Endothelial cell (in vitro differentiated cells): ENCODE measurements at places on chromosomes 7 and 10.

GRCh38 chr7:100604028-100604975 is 2.1 kb downstream of the PCOLCE start:
- DNase-seq: peak; percentile 70

GRCh38 chr10:101262147-101262546 is 32.9 kb upstream of the LBX1 start:
- no peak for DNase-seq

DNA sequence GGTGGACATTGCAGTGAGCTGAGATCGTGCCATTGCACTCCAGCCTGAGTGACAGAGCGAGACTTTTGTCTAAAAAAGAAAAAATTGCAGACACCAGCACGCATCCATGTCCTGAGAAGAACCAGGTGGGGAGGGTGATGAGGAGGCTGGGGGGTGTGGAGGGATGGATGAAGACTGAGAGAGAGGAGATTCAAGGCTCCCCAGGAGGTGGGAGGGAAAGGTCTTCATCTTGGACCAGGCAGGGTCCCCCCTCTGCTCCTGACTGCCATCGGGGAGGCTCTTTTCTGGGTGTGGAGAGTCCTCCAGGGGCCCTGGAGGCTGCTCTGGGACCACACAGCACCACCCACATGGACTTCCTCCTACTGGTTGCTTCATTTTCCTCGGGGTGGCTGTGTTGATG is 1.5 kb downstream of the SCART1 start:
- DNase-seq: no peak

DNA sequence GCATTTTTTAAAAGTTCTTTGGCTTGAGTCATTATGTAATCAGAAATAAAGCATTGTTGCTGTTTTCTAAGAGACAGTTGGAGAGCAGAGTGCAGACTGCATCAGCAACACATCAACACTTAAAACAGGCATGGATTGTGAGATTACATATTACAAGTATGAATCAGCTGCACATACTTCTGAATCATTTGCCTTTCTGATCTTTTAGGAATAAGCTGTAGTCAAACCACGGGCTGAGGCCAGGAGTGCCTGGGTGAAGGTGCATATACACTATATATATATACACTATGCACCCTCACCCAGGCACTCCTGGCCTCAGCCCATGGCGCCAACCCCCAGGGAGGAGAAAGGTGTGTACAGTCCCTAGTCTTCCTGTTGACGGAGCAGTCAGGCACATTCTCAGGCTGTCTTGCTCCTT is 52.4 kb upstream of the DLX6 start:
- DNase-seq: no peak

DNA sequence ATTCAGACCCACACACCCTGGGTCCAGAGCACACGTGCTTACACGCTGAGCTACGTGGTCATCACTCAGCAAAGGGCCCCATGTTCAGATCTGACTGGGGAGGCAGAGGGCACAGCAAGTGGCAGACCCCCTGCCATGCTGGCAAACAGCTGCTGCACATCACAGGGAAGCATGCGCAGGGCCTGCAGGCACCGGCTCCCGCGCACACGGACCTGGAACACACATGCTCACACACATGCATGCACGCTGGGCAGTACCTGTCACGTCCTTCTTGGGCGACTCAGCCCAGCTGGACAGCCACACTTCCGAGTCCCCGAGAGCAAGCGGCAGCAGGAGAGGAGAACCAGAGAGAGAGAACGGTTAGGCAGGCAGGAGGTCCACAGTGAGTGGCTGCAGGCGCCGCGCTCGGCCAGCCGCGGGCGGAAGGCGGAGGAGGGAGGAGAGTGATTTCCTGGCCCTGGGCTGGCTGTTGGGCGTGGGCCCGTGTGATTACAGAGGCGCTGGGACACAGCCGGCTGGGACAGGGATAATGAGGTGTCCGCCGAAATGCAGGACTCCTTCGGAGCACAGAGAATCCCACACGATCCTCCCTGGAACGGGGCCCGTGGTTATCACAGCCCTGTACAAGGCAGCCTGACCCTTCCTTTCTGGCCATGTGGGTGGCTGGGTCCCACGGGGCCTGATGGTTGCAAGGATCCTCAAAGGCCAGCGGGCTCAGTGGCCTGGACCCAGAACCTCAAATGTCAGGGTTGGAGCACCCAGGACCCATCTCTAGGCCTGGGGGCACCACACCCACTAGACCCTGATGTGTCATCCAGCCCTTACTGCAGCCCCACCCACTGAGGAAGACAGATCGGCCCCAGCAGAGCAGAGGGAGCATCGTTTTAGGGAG is 175.1 kb downstream of the NEURL1 start:
- no peak for DNase-seq

DNA sequence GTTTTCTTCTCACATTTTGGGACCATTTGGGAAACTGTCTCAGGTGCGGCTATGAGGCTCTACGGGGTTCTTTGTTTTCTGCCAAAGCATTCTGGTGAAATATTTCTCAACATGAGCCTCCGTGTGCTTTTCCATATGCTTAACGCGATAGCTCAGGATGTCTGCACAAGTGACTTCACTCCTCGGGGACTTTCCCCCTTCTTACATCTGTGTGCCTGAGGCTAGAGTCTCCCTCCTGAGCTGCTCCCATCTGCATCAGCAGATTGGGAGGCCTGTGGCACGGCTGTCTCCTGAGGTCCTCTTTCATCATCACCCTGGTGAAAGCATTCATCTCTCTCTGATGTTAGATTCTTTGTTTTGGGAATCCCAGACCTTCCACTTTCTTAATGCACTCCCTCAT is 1190.9 kb downstream of the TYW1 start:
- DNase-seq: no peak

DNA sequence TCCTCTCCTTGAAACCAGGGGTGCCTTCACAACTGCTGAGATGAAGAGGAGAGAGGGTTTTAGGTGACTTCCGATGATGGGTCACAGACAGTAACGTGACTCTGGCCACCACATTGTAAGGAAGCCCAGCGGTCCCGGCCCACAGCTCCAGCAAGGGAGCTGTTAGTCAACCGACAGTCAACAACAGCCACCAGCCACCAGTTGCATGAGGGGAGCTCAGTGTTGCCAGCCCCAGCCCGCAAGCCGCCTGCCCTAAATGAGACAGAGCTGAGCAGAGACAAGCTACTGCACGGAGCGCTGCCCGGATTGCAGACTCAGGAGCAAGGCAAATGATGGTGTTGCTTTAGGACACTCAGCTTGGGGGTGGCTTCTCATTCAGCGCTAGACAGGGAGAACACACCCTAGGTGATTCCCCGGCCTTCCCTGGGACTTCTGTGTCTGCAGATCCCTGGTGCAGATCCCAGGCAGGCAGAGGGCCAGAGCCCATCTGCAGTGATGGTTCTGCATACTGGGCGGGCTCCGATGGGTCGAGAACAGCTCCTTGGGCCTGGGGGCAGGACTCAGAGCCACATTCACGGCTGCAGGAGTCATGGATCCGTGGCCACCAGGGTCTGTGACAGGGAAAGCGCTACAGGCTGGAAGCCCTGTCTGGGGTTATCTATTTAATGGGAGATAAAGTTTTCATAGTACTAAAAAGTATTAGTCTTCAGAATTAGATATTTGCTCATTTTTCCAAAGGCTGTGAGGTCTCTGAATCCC is 14.3 kb upstream of the RET start:
- no peak for DNase-seq

GRCh38 chr7:123999703-124000102 is 33.2 kb downstream of the TMEM229A start:
- DNase-seq: no peak

DNA sequence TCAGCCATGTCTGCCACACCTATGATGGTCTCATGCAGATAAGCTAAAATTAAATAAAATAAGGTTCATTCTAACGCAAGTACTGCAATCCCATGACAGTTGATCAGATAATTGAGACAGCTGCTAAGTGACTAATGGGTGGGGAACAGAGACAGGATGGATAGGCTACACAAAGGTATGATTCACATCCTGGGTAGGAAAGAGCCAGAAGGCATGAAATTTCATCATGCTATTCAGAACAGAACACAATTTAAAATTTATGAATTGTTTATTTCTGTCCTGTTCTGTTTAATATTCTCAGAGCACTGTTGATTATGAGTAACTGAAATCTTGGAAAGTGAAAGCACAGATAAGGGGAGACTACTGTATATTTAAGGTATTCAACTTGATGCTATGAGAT is 381.8 kb upstream of the SORCS1 start:
- no peak for DNase-seq

GRCh38 chr10:17206210-17206709 is 4.8 kb upstream of the TRDMT1 start:
- DNase-seq: no peak

GRCh38 chr10:33253411-33253810 is 81.1 kb downstream of the NRP1 start:
- DNase-seq: no peak

DNA sequence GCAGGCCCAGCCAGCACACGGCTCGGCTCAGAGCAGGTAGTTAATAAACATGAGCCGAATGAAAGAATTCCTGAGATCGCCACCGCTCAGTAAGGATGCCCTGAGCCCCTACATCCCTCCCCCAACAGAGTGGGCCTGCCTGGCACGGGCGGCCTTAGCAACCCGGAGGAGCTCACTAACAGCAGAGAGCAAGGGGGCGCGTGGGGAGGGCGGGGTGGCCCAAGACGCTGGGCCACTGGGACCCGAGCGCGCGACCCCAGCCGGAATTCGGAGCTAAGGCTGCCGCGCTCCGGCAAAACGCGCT is 403 bp upstream of the ENO4 start:
- DNase-seq: no peak

GRCh38 chr10:112815269-112816032 is 134.6 kb upstream of the TCF7L2 start:
- no peak for DNase-seq

- DNase-seq: no peak
These were observed 594.2 kb downstream of the DNAJB6 start for GRCh38 chr7:157930926-157931466.

GRCh38 chr10:43817368-43817767 is 168.7 kb upstream of the ZNF32 start:
- no peak for DNase-seq

GRCh38 chr10:59814878-59815277 is 61.6 kb upstream of the MRLN start:
- no peak for DNase-seq

DNA sequence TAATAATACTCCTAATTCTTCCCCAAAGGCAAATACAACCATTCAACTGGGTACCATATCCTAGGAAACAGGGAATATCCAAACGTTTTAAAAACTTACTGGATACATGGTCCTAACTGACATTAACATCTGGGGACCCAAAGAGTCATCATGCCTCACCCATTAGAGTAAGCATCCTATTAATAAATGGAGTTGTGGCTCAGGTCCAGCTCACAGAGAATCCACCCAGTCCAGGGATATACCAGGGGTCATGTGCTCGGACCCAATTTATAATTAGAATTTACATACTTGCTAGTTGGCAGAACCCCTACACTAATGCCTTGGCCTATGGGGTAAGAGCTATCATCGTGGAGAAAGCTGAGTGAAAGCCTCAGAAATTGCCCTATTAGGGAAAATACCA is 670.0 kb downstream of the XPNPEP1 start:
- no peak for DNase-seq

DNA sequence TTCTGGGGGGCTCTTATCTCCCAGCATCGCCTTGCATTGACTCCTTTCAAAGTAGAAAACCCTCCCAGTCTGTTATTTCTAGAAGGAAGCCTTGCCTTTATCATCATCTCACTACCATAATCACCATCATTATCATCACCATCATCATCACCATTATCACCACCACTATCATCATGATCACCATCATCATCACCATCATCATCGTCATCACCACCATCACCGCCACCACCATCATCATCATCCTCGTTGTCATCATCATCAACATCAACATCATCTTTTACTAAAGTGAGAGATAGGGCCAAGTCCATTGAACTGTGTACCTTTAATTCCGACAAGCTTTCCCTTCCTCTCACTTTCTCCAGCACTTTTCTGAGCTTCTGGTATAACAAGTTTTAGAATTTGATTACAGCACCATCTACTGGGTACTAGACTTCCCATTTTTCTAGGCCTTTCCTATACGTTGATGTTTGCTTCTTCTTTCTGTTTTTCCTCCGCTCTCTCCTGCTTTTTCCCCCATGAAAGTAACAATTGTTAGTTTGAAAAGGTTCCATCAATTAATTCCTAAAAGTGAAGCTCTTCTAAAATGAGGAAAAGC is 226.4 kb downstream of the BUB3 start:
- DNase-seq: no peak

- DNase-seq: no peak
These were observed 241.6 kb downstream of the NSUN6 start for GRCh38 chr10:18409599-18410397.

GRCh38 chr10:122060250-122060649 is 71.3 kb downstream of the TACC2 start:
- no peak for DNase-seq

DNA sequence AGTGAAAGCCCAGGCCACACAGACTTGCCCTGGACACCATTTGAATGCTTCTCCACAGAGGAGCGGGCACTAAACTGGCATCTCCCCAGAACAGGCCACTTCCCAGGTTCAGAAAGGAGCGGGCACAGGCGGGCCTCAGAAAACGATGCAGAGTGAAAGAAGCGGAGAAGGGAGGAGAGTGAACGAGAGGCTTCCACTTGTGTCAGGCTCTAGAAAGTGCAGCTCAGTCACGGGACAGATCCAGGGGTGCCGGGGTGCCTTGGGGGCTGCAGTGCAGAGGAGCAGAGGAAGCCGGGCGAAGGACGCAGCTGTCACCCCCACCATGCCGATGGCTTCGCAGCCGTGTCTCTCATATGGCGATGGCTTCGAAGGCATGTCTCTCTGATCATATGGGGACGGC is 26.1 kb upstream of the PRKAR1B start:
- DNase-seq: no peak

- no peak for DNase-seq
These were observed 396 bp downstream of the PSMG3 start for GRCh38 chr7:1569440-1569832.

- no peak for DNase-seq
These were observed 21.8 kb upstream of the HIPK2 start for GRCh38 chr7:139799586-139799985.

DNA sequence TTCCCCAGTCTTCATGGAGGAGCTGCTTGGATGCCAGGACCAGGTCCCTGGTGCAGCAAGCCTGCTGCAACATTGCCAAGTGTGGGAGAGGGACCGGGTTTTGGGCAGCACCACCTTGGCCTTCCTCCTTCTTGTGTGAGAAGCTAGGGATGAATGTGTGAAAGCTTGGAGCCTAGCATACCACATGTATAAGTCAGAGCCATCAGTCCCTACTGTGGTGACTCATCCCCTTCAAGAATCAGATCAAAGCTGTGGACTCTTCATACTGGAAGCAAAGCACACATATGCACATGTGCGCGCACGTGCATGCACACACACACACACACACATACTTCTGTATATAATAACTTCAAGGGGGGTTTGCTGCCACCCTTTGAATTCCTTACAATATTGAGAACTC is 527.8 kb downstream of the LRMDA start:
- DNase-seq: no peak

DNA sequence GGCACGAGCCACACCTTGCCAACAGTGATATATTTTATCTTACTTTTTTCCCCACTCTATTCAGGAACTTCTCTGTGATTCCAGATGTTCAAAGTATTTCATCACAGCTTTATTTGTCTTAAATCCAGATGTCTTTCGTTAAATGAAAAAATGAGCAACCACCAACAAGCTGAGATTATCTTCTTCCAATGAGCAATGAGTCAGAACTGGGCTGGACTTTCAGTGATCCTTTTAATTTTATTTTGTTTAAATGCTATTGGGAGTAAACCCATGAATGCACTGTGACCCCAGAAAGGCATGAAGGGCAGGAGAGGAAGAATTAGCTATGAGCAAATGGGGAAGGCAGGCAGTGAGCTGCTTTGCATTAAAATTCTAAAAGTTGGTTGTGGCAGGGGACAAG is 77.6 kb upstream of the IMMP2L start:
- DNase-seq: no peak

GRCh38 chr10:17588420-17588819 is 28.8 kb downstream of the HACD1 start:
- DNase-seq: no peak
